Epithelial cell of proximal tubule (primary cell): ENCODE measurements at places on chromosomes 2 and 18. TPM values are rescaled to one million over a fixed set of nuclear protein-coding genes. Genes with fewer than 3 reads are reported as not detected.

The FIGN gene
- total RNA-seq, result 3.2 and 7.7 TPM in 2 replicates

DNA sequence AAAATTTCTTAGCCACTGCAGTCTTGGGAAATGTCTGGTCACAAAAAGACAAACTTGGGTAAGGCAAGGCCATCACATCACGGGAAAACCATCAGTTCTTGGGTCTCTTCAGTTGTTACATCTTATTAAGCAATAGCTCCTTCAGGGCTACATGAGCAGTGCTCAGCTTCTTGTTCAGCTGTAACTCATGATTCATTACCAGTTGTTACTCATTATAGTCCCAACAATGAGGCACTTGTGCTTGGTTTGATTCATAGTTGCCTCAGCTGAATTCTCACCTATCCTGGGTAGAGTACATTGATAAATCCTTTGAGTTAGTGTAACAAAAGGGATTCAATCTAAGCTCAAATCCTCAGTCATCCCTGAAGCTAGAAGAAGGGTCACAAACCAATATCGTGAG lies 102.4 kb upstream of the DCC start:
- peak; percentile 93 for DNase-seq

The MARCO gene
- not detected in 2 replicates for total RNA-seq

The ASPRV1 gene
- 0.14 and 0.69 TPM in 2 replicates for total RNA-seq

The IL36B gene
- total RNA-seq, result not detected in 2 replicates

- DNase-seq, result no peak
Observed at GRCh38 chr2:182586426-182586825, 129.6 kb upstream of the DNAJC10 start.

The ERFE gene
- total RNA-seq, result 9.8 and 86.8 TPM in 2 replicates

The GAREM2 gene
- total RNA-seq, result 1.9 and 3.3 TPM in 2 replicates

- peak; percentile 78 for DNase-seq
Observed at GRCh38 chr18:48002933-48003365, 72.5 kb upstream of the SMAD2 start.

DNA sequence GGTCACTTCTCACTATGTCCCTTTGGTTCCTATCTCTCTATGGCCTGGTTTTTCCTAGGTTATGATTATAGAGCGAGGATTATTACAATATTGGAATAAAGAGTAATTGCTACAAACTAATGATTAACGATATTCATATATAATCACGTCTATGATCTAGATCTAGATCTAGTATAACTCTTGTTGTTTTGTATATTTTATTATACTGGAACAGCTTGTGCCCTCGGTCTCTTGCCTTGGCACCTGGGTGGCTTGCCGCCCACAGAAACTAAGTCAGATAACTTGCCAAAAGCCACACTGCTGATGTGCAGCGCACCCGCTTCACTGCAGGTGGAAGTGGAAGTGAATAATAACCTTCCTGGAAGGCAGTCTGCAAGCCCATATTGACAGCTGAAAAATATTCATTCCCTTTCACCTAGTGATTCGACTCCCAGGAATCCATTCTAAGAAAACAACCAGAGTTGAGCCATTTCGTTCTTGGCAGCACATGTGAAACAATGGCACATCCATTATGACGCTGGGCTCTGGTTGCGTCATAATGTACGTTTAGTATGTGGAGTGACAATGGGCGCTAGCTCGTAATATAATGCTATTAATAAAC lies 725 bp upstream of the ANKRD53 start:
- DNase-seq, result peak; percentile 45

DNA sequence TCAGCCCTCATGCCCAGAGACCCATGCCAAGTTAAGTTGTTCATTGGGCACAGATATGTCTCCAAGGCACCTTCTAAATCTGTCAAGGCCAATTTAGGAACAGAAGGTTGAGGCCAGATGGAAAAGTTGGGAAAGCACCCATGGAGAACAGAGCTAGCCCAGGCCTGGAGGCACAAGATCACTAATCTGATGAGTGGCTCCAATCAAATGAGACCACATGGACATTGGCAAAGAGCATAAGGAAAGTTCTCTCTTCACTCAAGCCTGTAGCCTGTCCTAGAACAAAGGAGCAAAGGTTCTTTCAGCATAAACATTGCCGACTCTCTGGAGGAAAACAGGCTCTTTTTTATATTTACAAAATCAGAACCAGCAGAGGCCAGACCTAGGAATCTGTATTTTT lies 154.8 kb downstream of the RNF152 start:
- peak; percentile 57 for DNase-seq

The CHST9 gene
- 2.1 and 3.7 TPM in 2 replicates for total RNA-seq

The CHRNG gene
- not detected in 2 replicates for total RNA-seq

The UCN gene
- not detected in 2 replicates for total RNA-seq

The PLA2R1 gene
- 1.3 and 3.6 TPM in 2 replicates for total RNA-seq

DNA sequence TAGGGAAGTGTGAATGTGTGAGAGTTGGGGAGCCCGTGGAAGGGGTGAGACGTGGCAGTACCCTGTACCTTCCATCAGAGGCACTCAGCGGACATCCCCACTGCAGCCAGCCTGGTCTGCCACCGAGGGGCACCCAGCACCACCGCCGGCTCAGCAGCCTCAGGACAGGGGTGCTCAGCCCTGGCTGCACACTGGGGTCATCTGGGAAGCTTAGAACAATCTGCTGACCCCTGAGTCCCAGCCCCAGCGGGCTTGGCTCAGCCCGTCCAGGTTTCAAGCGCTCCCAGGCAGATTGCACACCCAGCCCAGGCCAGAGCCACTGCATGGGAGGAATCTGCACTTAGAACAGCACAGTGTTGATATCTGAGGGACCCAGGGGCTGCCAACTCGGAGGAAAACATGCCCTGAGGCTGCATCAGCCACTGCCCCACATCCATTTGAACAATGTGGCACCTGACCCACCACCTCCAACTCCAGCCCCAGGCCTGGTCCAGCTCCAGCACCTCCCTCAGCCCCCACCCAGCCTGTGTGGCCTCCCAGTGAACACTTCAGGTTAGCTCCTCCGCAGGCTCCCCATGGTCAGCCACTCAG lies 147.1 kb upstream of the OTOS start:
- no peak for DNase-seq

DNA sequence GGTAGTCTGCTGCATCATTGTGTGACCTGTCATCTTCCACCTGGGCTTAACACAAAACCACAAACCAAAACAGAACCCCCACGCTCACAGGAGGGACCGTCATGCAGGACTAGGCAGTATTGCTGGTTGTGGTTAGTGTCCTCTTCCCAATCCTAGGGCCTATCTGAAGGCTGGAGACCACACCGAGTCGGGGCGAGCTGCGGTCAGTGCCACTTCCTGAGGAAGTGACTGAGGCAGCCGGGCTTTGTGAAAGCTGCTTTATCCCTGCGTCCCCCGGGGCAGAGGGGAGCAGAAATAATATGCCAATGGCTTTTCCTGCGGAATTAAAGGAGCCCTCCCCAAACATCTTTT lies 22.9 kb downstream of the ZNF532 start:
- DNase-seq, result no peak

- no peak for DNase-seq
Observed at GRCh38 chr2:32882816-32883810, 63.6 kb upstream of the LTBP1 start.

DNA sequence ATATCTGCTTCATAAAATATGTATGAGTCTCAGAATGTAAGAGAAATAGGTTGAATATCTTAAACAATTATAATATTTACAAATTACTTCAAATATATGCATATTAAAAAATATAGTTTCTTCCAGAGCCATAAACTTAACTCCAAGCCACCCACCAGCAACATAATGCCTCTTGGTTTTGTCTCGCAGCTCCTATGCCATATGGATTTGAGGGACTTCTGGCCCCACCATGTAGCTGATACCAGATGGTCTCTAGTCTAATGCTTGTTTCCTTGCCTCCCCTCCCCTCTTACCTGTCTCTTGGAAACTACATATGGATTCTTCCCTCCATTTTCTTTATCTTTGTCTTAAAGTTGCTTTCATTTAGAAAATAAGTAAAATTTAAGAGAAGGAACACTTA lies 114.3 kb downstream of the GCA start:
- DNase-seq, result no peak

The CFC1 gene
- not detected in 2 replicates for total RNA-seq

The LIMS4 gene
- 2.0 TPM in 1 of 2 replicates, not detected in the other for total RNA-seq
